GM12891 (cell line): ENCODE measurements at places on chromosomes 3 and 15.

- no peak for DNase-seq
Measured at GRCh38 chr3:167306319-167306718, 73.8 kb downstream of the ZBBX start.

DNA sequence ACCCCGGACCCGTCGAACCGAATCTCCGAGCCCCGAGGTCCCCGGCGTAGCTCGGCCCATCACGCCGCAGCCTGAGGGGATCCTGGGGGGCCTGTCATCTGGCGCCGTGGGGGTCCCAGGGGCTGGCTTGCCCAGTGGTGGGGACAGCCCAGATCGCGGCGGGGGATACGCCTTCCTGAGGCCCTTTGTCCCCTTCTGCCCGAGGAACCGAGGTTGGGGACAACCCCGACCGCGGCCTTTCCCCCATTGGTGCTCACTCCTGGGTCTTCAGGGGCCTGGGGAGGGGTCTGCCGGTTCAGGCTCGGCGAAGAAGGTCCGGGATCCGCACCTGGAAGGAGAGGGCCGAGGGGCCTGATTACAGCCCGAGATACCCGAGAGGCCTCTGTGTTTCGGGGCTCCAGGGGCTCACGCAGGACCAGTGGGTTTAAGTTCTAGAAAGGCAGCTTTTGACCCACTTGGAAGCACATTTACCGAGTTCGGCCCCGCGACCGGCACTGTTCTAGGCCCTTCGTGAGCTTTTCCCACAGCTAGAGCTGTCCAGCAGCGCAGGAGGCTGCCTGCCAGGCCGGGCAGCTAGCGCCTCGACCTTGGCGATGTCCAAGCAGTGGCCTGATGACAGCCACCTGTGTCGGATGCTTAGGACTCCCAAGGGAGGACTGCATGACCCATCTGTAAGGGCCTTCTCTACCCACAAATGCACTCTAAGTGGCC, 504 bp downstream of the ABHD2 start:
- DNase-seq: no peak

DNA sequence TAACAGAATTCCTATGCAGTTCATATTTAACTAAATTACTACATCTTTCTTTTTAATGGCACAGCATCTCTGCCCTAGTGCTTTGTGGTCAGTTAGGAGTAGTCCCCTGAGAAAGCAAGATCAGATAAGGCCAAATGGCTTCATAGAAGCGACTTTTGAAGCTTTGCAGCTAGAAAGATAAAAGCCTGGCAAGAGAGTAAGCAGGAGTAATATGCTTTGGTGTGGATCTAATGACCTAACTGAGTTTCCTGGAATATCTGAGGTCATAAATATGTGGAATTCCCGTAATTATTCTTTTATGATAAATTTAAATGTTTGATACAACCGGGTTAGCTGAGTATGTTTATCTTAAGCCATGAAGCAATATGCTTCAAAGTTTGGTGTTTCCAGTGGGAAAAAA, 374.9 kb upstream of the LRRC3B start:
- no peak for DNase-seq

DNA sequence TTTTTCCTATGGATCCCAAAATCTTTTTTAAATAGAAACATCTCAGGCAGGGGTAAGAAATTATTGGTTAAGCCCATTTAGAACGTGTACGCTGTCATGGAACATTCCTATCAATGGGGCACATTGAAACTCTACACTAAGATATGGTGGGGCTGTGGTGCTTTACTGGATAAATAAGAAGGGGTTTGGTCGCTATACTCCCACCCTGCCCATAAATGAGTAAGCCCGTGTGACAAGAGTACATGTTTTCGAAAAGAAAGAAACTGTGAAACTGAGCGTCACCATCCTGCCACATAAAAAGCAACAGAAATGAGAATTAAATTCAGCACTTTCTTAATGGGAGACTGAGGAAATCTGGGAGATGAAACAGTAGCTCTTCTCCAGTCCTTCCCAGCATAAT, 929.7 kb upstream of the CFAP20DC start:
- DNase-seq: no peak

DNA sequence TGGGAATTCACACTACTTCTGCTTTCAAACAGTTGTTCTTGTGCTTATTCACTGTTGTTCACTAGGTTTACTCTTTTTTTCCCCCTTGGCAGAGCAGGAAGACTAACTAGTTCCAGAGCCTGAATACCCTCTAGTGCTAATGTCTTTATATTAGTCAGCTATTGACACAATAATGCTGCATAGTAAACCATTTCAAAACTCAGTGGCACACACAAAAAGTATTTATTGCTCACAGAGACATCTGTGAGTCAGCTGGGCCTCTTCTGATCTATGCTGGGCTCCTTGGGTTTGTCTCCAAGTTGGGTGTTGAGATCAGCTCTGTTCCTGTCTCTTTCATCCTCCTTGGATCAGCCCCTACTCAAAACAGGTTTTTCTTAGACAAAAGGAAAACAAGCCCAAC, 51.1 kb downstream of the RSRC1 start:
- DNase-seq: no peak

DNA sequence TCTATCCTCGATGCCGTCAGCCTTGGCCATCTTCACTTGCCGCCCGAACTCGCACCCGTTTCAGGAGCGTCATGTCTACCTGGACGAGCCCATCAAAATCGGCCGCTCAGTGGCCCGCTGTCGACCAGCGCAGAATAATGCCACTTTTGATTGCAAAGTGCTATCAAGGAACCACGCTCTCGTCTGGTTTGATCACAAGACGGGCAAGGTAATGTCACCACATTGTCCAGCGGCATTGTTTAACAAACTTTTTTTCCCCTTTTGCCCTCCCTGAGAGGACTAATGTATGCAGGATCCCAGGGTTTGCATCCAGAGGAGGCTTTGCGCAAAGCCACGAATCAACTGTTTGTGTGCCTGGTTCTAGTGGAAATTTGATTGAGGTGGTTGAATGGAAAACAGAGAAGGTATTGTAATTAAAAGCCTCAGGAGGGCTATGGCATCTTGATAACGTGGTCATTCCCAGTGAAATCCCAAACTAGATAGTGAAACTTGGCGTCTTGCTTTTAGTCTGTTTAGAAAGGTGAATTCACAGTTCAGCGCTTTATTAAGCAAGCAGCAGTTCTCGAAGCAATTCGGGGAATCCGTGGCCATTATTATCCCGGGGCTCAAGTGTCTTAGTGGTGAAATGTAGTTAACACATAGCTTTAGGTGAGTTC, 1.7 kb downstream of the SLMAP start:
- DNase-seq: no peak

DNA sequence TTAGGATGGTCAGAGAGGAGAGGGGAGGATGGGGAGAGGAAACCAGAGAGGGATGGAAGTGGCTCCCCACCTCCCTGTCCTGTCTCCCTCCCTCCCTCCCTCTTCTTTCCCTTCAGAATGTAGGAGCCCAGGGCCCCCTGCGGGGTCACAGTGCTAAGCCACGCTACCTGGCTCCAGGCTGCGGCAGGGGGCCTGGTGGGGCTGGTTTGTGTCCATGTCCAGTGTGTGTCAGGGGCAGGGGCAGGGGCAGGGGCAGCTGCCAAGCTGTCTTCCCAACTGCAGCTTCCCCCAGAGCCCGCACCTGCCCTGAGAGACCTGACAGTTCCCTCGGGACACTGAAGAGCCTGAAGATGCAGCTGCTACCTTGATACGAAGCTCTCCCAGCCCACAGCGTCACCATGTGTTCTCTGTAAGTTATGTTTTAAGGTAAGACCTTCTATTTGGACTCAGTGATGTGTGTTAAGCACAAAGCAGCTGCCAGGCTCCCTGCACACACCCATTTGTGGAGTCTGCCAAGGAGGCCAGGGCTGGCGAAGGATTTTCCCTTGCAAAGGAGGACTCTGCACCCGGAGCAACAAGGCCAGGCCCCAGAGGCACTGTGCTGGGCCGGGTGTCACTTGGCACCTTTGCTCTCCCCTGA, 121.8 kb upstream of the SMAD3 start:
- DNase-seq: no peak

DNA sequence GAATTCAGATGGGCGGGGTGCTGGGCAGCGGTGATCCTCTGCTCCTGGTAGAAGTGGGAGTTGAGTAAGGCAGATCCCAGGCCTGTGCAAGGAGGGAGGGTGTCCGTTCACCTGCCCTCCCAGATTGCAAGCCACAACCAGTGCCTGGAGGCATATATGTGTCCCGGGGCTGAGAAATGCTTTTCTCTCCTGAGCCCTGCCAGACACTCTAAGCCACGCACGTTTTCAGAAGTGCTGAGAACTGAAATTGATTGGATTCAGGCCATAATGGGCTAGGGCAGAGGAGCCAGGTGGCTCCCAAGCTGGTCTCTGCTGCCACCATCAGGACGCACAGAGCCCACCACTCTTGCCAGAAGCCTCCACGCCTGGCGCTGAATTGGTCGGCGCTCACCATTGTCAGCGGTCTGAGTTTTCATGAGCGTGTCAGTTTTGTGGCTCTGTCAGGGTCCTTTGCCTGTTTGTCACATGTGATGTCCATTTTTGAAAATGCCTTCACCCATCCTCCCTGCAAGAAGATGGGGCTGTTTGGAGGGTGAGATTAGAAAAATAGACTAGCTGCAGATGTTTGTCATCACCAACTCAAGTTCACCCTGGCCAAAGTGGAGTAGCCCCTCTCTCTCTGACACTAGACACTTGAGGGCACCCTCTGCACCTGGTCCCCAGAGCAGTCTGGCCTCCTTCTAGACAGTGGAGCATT, 15.4 kb upstream of the BFSP2 start:
- peak; percentile 57 for DNase-seq

DNA sequence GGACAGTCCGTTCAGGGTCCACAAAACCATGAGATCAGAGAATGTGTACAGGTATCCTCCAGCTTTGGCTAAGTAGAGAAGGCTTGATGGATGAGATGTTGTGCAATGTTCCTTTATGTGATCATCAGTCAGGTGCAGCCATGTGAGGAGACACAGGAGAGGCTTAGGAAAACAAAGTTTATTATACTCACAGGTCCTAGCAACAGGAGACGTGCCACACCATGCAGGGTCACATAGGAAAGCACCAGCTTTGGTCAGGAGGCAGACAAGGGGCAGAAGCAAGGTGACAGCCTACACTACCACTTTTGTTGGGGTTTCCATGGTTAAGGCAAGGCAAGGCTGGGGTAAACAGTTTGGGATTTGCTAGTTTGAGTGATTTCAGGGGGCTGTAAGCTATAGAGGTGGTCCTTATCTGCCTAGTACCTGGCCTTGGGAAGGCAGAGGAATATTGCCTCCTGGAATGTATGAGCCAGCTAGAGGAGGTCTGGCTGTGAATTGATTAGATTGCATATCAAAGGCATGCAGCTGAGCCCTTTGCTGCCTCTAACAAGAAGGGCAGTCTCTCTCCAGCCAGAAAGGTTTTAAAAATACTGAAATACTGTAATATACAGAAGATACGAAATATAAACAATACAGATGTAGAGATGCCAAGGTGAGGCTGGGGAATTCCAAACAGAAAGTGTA, 248.6 kb downstream of the RYR3 start:
- DNase-seq: no peak

GRCh38 chr15:77999486-77999885, 78.0 kb downstream of the TBC1D2B start:
- no peak for DNase-seq

DNA sequence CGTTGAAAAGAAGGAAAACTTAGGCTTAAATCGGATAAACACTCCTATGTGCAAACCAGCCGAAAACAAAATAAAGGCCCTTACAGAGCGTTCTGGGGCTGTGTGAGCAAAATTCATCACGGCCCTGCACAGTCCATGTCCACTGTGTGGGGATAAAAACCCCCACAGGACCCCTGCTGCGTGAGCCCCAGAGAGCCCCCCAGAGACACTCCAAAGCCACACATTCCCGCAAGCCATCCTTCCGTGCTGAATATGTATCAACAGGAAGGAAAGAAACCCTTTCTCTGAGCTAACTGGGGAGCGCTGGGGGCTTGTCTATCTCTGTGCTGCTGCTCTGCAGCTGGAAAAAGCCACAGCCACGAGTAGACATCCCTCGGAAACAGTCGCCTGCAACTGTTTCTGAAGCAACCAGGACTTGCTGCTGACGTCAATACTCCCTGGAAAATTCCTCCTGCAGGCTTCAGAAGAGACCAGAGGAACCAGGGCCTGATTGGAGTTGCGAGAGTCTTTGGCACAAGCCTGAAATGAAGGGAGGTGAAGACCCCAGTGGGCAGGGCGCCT, 72.7 kb downstream of the NUP210 start:
- DNase-seq: no peak

DNA sequence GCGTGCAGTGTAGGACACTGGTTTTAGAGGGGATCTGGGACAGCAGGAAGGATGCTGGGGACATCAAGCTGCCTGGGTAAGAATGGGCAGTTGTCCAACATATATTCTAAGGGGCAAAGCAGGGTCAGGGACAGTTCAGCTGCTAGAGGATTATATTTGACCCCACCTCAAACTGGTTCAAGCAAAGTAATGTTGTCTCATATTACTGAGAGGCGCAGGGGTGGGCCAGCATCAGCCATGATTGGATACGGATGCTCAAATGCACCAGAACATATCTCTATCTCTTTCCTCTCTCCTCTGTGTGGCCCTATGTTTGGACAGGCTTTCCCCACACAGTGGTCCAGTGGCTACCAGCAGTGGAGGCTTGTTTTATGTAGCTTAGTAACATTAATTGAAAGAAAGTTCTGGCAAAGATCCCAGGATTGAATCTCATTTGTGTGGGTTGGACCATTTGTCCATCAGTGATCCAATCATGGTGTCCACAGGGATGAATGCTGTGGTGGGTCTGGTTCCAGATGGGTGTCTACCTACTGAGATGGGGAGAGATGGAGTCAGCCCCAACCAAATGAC, 49.8 kb upstream of the RGMA start:
- no peak for DNase-seq

- no peak for DNase-seq
Measured at GRCh38 chr3:187027531-187028278, 97.4 kb downstream of the ST6GAL1 start.

DNA sequence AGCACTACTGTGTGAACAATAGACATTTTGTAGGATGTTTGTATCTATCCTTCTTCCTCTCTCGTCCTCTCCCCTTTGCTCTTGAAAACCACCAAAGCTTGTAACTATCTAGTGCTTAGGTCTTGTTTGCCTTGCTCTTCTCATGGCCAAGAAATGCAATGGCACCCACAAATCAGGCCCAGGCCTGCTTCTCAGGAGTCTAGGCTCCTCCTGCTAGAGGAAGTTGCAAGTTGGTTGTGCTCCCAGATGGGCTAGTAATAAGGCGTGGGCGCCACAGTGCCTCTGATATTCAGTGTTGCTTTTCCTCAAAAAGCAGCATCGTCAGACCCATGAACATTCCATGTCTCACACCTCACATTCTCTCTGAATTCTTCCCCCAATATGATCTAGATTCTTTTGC, 28.7 kb downstream of the ZNF385D start:
- no peak for DNase-seq

GRCh38 chr3:169505577-169506230, 157.8 kb downstream of the MECOM start:
- no peak for DNase-seq

DNA sequence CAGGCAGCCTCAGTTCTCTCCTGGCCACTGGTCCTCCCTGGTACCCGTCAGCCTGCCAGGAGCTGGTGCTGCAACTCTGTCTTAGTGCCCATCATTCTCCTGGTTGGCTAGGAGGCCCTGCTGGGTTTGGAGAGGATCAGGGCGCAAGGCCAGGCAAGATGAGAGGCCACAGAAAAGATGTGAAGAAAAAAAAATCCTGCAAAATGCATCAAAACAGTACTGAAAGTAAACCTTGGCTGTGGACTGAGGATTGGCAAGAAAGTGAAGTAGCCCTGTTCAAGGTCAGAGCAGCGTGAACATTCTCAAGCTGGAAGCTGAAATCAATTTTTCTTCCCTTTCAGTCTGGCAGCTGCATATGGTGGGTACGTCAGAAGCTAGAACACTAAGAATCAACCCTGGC, 74.2 kb downstream of the GTF2E1 start:
- no peak for DNase-seq

- no peak for DNase-seq
Measured at GRCh38 chr3:129536374-129536667, 6.7 kb upstream of the H1-8 start.

- no peak for DNase-seq
Measured at GRCh38 chr3:39277893-39278615, 1.8 kb downstream of the CX3CR1 start.
